ENCODE measurements at places on chromosomes 6 and 20.

- DNase-seq = no peak
Observed at GRCh38 chr6:32117461-32117860, 8.3 kb upstream of the TNXB start.

DNA sequence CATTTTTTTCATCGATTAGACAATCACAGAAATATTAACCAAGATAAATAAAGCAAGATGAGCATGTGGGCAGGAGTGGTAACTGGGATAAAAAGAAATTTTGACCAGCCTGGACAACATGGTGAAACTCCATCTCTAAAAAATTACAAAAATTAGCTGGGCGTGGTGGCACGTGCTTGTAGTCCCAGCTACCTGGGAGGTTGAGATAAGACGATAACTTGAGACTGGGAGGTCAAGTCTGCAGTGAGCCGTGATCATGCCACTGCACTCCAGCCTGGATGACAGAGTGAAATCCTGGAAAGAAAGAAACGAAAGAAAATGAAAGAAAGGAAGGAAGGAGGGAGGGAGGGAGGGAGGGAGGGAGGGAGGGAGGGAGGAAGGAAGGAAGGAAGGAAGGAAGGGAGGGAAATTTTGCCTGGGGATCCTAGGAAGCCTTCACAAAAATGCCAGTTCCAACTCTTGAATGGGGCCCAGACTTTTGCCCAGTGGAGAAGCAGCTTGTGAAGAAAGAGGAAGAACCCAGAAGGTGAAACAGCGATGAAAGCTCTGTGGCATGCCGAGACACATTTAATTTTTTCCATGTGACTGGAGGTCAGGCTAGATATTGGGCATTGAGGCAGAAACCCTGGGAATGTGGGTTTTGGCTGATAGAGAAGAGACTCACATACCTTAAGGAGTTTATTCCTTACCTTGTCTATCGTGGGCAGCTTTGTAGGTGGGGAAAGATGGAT lies 20.3 kb downstream of the CCDC170 start:
- DNase-seq = no peak

DNA sequence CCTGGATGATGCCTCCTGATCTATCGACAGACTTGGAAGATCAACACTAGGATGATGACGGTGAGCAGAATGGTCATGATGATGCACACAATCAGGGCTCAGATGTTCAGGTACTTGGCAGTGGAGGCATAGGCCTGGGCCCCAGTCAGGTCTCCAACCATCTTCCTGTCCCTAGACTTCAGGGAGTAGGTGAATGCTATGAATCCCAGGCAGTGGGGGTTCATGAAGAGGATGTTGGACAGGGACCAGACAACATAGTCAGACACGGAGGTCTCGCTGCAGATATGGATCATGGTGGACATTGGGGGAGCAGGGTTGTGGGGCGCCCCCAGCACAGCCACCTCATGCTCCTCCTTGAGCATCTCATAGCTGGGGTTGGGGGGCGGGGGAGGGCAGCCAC lies 27.5 kb downstream of the HLA-F start:
- DNase-seq = no peak

- no peak for DNase-seq
Observed at GRCh38 chr6:38459291-38459690, 180.4 kb downstream of the BTBD9 start.

DNA sequence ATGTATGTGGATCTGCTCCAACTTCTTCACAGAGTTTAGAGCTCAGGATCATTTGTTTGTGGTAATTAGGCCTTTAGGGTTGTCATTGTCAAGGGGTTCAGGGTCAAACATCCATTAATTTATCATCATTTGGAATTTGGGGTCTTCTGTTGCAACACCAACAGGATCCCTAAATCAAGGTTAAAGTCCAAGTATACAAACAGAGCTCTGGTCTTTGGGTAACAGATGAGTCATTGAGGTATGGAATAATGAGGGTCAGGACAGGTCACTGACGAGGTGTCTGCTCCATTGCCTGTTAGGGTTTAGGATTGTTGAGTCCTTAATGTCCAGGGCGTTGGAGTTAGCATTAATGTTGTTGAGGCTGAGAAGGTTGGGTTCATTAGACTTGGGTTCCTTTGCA lies 47.6 kb downstream of the PRND start:
- DNase-seq = no peak

DNA sequence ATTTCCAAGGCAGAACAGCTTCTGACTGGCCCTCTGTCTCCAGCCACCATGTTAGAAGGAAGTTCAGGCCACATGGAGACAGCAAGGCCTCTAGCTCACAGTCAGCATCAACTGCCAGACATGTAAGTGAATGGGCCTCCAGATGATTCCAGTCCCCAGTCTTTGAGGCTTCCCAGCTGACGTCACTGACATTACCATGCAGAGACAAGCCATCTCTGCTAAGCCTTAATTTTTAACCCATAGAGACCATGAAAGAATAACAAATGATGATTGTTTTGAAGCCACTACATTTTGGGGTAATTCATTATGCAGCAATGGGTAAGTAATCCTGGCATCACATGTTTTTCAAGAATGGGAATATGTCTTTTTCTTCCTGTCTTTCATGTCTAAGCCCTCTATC lies 11.3 kb upstream of the DEFB129 start:
- DNase-seq = no peak

GRCh38 chr6:683742-684440 lies 9.0 kb downstream of the EXOC2 start:
- peak; percentile 63 for DNase-seq

GRCh38 chr6:129493354-129493902 lies 216.5 kb downstream of the ARHGAP18 start:
- DNase-seq = no peak

DNA sequence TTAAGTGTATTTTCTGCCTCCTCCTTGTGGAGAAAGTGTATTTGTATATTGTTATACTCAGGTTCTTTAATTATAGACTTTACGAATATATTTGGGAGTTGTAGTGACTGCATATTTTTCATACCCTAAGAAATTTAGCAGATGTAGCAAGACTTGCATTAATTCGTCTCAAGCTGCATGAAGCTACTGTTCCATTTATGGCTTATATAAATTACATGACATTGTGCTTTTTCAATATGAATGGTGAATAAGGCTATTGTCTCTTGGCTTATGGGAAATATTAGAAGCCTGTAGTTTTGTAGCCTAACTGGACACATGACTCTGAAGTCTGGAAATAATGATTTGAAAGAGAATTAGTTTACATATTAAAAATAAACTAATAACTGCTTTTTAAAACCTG lies 2.4 kb downstream of the ADGRG6 start:
- no peak for DNase-seq

GRCh38 chr6:131979515-131980337 lies 28.6 kb upstream of the CCN2 start:
- no peak for DNase-seq

DNA sequence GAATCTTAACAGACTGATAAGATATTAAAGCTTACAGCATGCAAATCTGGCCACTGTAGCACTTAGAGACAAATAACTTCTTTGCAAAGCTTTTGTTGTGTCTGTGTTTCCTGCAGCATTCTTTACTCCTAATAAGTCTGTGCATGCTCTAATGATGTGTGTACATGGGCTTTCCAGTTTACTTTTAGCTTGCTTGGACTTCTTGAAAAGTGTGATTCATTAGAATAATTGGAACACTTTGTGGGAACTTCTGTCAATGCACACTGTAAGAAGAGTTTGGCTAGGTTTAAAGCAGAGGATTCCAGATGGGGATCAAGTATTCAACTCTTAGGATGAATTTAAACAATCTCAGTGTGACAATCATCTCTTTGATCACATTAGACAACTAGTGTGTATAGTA lies 22.1 kb upstream of the TINAG start:
- no peak for DNase-seq

- DNase-seq = no peak
Observed at GRCh38 chr6:35640017-35640664, 48.6 kb downstream of the FKBP5 start.

GRCh38 chr6:43723737-43724295 lies 36.2 kb upstream of the MRPS18A start:
- DNase-seq = peak; percentile 77

DNA sequence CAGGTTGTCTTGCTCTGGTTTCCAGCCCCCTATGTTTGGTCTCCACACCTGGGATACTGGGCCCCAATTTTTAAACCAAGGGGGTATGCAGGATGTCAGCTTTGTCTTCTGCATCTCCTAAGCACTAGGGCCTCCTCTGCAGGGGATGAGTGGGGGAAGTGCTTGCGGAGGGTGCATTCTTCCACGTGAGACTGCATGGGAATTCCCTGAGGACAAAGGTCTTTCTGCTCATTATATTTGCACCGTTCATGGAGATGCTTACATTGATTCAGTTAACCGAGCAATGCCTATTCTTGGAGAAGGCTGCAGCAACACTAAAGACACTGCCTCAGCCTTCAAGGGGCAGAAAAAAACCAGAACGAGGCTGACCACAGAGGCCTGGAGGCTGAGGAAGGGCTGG lies 45.4 kb downstream of the RAB44 start:
- DNase-seq = no peak

DNA sequence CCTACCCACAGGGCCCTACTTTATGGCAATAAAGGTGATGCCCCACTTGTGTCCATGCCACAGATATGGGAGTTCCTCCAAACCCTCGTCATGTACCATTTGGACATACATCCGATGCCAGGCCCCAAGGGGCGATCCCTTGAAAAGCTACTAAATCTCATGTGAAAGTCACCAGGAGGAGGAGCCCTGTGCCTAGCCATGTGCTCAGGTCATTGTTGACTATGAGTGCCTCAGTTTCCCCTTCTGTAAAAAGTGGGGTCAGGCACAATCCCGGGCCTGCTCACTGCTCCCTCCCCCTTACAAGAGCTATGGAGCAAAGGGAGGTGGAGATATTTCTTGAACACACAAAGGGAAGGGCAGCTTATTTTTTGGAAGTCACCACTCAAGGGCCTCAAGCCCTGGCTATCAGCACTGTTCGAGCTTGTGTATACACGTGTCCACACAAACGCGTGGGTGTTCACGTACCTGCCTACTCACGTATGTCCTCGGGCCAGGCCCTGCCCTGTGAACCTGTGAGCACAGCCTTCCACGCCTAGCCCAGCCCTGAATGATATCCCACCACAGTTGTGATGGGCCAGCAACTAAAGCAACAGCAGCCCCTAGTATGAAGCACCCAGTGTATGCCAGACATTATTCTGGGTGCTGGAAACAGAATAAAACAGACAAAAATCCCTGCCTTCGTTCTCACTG lies 1.9 kb downstream of the ACTL10 start:
- DNase-seq = no peak

DNA sequence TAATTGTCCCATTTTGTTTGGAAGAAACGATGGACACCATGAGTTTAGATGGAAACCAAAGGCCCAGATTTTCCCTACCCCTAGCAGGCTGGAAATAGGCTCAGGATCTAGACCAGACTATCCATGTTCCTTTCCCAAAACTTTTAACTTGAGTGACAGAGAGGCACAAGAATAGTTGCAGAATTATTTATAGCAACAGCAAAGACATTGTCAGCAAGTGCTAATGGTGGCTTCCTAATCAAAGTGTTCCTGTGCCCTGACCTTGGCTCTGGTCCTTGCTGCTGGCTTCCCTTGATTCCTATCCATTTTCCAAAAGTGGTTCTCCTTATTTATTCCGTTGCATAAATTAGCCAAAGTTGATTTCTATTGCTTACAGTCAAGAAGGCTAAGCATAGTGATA lies 103.1 kb downstream of the RNGTT start:
- DNase-seq = no peak

DNA sequence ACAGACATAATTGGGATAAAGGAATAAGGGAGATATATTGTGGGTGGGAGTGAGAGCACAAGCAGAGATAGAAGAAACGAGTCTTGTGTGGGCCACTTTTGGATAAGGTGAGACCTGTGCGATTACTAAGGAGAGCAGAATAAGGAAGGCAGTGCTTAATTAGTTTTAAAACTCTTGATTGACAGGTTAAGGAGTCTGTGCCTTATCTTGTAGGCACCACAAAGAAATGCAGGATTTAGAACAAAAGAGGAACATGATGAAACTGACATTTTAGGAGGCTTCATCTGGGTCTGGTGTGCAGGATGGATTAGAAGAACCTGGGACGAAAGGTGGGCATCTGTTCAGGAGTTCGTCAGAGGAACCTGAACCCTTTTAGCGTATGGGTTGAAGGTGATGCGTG lies 70.2 kb upstream of the KIF25 start:
- DNase-seq = no peak

DNA sequence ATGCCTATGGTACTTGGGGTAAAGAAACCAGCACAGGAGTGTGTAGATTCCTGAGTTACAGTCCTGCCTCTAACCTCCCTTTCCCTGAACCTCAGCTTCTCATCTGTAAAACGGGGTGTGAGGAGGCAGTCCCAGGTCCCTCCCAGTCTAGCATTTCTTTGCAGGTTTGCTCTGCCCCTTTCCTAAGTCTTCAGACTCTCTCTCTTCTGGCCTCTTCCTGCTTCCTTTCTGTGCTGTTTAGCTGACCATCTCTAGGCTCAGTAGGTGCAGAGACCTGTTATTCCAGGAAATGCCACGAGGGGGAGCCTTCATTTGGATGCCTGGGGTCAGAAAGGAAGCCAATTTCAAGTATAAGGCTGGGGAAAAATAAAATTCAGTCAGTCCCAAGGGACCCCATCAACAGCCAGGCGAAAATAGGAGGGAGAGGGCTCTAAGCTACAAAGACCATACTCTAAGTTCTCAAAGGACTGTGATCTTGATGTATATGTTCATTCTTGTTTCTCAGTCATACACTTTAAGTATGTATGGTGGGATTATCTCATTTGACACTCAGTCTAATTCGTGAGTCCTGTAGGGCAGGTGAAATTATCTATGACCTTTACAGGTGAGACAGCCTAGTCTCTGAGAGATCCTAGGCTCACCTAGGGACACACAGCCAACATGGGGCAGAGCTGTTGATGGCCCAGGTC lies 89.1 kb downstream of the NCR2 start:
- peak; percentile 84 for DNase-seq

DNA sequence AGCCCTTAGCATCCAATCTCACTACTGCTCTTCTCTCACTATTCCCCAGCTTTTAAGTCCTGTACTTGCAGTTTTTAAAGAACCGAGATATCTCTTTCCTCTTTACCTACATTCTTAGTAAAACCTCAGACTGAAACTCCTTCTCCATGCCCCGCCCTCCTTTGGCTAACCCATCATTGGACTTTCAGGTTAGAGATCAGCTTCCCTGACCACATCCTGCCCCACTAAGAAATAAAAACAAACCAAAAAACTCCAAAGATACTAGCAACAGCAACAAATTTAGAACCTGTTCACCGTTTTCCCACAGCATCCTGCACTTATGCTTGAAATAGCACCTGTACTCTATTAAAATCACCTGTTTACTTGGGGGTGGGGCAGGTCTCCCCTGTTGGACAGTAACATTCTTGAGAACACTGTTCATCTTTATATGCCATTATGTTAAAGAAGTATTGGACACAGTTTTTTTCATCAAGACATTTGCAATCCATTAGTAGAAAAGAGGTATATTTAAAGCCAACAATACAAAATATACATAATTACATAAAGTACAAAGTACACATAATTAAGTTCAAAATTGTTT lies 16.3 kb upstream of the SMAP1 start:
- DNase-seq = no peak
